ENCODE measurements at places on chromosomes 5 and 9.

DNA sequence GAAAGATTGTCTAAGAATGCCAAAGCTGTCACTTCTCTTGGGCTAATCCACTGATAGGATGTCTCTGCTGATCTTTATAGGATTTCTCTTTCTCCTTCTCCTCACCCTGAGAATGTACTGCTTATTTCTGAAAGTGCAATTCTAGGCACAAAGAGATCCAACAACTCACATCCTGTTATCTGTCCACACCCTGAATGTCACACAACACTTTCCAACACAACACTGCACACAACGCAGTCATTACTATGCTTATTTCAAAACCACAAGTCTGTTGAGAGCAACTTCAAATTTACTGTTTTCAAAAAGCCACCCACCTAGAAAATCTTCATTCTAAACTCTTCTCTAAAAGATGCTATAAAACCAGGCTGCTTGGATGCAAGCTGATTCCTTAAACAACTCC lies 215.0 kb downstream of the ROR2 start:
- no peak for DNase-seq

- no peak for DNase-seq
These were observed 2208.1 kb upstream of the WWC1 start for GRCh38 chr5:166083183-166083959.

- no peak for DNase-seq
These were observed 17.8 kb upstream of the CEP72 start for GRCh38 chr5:594226-594860.

GRCh38 chr9:114190563-114190905 lies 35.2 kb downstream of the COL27A1 start:
- no peak for DNase-seq

DNA sequence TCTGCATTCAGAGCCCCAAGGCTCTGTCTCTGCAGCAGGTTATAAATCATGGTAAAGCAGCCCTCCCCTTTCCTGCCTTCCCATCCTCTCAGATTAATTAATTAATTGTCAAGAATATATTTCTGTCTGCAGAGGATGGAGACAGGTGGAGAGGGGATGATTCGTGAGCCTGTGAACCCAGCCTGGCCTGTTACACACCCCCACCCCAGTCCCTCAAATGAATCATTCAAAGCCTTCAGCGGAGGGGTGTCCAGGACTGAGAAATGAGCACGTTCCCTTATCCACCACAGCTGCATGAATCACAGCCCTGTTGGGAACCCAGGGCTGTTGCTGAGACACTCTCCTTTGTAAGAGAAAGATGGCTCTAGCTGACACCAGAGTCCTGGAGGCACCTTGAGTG lies 56.0 kb downstream of the NIPAL4 start:
- no peak for DNase-seq

DNA sequence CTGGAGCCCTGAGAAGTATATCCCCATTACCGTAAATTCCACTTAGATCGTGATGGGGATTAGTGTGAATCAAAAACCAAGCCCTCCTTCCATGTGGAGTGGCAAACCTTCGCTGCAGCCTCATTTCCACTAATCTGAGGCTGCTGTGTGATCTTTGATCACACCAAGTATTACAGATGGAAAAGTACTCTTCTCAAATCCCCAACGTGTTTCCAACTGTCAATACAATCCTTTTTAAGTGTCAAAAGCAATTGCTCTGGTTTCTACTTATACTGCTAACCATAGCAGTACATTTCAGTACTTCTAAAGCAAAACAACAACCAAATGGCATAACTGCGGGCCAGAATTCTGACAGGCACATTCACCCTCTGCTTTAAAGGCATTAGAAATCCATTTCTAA lies 307.7 kb upstream of the ADAMTS16 start:
- DNase-seq = no peak

DNA sequence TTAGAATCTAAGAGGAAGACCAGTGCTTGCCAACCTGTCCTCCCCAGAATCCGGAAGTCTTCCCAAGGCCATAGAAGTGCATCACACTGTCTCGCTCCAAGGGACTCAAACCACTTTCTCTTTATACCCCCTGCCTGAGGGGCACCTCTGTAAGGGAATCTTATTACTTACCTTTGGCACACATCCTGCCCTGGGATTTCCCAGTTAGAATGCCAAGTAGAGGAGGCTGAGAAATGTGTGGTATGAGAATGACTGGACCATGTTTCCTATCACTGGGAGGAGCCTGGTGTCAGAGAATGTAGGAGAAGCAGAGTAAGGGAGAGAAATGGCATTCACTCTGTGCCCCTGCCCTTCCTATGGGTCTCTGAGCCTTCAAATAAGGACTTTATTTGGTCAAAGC lies 85.8 kb downstream of the AOPEP start:
- no peak for DNase-seq

DNA sequence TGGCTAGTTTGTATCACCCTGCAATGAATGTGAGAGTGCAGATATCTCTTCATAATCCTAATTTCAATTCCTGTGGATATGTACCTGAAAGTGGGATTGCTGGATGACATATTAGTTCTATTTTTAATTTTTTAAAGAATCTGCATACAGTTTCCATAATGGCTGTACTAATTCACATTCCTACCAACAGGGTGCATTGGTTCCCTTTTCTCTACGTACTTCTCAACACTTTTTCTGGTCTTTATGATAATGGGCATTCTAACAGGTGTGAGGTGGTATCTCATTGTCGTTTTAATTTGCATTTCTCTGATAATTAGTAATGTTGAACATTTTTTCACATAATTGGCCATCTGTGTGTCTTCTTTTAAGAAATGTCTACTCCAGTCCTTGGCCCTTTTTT lies 927.5 kb downstream of the DTWD2 start:
- DNase-seq = no peak

DNA sequence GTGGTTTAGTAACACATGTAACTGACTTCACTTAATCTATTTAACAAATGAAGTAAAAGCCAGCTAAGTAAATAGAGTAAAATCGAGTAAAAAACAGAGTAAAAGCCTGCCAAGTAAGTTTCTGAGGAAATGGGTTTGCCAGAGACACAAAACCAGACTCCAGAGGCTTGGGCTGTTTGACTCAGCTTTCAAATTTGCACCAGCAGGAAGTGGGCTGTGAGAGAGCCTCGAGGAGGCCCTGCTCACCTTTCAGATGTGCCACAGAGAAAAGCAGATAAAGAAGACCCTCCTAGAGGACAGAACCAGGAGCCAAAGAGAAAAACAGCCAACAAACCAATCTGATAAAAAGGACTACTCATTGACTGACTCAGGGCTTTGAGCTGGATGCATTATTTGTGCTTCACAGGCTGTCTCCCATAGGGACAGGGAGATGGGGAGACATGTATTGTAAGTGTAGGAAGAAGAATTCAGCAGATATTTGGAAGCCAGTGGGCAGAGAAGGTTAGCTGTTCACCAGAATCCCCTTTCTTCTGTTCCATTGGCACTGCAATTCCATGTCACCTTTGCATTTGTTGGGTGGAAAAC lies 14.4 kb upstream of the AMACR start:
- DNase-seq = no peak

Measured in posterior cingulate gyrus (tissue), 11 donors.